Effector CD8-positive, alpha-beta T cell (primary cell): ENCODE measurements at places on chromosomes 16 and 17.

GRCh38 chr17:37779554-37779953 is 34.7 kb upstream of the HNF1B start:
- DNase-seq: no peak

DNA sequence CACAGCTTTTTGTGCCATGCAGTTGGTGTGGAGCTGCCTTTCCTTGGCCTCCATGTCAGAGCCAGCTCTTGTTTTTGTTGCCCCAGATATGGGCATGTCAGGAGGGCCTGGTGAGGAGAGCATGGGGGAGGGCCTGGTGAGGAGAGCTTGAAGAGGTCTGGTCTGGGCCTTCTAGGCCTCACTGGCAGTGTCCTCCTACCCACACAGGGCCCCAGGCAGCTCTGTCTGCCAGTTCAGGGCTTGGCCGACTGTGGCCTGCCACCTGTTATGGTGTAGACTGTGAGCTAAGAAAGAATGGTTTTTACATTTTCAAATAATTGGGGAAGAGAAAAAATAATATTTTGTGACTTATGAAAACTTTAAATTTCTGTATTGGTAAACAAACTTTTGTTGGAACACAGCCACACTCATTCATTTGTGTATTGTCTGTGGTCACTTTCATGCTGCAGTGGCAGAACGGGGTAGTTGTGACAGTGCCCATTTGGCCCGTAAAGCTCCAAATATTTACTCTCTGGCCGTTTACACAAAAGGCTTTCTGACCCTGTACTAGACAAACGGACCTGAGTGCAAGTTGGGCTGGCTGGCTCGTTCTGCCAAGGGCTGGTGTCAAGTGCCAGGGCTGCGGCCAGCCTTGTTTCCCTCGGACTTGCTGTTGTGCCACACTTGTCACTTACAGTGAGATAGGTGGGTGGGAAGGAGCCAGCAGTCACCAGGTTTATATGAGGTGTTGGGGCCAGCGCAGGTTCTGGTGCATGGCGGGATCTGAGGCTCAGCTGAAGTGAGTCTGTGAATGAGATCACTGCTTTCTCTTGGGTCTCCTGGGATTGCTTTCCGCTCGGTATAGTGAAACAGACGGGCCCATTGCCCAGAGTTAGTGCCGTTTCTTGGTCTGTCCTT is 18.2 kb downstream of the PGS1 start:
- no peak for DNase-seq

DNA sequence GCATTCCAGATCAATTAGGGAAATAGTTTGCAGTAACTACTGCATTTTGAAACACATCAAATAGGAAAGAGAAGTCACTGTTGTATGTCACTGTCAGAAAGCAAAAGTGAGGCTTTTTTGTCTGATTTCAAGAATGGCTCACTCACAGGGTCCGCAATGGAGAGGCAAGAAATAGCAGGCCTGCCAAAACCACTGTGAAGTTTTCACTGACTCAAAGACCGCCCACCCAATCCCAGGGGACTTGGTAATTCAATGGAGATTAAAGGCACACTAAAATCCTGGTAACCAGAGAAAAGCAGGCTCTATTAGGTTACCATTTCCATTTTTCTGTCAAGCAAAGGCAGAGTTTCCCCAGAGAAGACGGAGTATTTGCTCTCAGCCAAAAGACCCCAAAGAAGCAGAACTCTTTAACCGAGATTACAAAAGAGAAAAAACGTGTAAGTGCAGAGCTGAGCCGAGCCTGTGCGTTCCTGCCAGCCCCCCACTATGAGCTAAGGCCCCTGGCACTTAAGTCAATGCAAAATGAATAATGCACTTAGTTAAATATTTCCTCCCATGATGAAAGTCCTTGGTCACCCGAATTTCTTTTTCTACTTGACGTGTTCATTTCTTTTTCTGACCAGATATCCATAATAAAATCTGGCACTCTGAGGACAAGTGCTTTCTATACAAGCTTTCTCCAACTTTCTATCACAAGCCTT is 57.0 kb downstream of the FOXL1 start:
- DNase-seq: no peak

- no peak for DNase-seq
Measured at GRCh38 chr17:12133183-12133582, 112.5 kb downstream of the MAP2K4 start.

GRCh38 chr16:48075398-48075797 is 80.4 kb downstream of the ABCC12 start:
- no peak for DNase-seq

GRCh38 chr17:81863833-81864768 is 3.8 kb upstream of the P4HB start:
- DNase-seq: no peak

GRCh38 chr17:17671369-17672129 is 9.7 kb upstream of the RAI1 start:
- DNase-seq: no peak

DNA sequence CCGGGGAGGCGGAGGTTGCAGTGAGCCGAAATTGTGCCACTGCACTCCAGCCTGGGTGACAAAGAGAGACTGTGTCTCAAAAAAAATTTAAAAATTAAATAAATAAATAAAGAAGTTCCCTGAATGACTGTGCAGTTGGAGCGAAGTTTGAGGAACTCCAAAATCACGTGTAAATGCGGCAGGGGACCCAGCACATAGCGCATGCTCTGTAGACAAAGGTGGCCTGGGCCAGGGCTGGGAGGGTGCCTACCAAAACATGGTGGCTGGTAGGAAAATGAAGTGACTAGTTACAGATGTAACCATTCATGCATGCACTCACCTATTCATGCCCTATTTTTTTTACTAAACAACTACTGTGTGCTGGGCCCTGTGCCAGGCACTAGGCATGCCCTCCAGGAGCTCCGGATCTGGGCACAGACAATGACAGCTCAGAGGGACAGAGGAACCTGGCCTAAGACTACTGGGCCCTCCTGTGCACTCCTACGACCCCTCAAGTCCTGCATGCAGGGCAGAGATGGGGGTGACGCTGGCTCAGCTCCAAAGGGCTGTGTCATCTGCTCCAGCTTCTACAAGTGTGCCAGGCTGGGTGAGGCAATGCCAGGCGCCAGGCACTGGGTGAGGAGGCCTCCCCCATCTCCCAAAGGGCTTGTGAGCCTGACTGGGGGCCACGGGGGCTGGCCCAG is 65.3 kb downstream of the RMI2 start:
- no peak for DNase-seq

- DNase-seq: no peak
Measured at GRCh38 chr17:79671085-79671694, 59.6 kb upstream of the ENPP7 start.
